ENCODE measurements at places on chromosomes 12 and 14.

DNA sequence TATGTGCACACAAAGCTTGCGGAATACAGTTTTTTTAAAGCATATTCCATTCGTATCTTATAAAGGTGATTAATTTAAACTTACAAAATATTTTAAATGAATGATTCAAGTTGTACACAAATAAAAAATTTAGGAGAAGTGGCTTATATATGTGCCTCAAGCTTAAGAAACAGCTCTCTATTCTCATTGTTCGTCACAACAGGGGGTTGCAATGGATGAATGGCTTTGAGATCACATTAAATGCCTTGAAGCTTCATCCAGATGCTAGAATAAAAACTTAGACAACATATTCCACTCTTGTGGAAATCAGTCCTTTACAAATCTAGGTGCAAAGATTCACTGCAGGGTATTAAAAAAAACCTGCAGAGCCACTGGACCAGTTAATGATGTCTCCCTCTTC is 303.9 kb upstream of the LRFN5 start:
- DNase-seq = no peak

GRCh38 chr12:50394469-50395029 is 1.9 kb downstream of the FAM186A start:
- no peak for DNase-seq

DNA sequence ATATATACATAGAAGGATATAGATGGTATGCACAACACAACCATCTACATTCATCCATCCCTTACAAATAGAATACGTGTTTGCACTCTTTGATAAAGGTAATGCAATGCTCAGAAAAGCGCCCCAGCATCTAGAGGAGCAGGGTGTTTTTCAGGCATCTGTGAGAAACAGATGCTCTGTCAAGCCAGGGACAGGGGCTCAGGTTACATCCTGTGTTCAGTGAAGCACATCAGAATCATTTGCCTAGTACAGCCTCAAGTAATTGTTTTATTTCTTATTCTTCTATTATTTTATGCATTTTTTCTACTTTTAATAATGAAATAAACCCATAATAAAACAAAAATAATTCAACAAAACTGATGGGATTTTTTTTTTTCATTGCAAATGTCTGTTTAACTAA is 50.5 kb upstream of the HIF1A start:
- no peak for DNase-seq

DNA sequence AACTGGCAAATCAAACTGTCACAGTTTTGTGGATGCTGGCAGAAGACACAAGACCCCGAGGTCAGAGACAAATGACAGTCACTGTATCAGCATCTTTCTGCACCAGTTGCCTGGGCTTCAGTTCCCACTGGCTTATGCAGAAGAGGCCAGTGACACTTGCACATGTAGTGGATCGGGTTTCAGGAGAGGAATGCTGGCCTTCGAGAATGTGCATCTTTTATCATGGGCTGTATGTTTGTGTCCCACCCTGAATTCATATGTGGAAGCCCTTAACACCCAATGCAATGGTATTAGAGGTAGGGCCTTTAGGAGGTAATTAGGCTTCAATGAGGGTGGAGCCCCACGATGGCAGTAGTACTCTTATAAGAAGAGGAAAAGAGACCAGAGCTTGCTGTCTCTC is 150.9 kb downstream of the SLC15A4 start:
- no peak for DNase-seq

- no peak for DNase-seq
Measured at GRCh38 chr14:91957876-91958313, 10.4 kb upstream of the FBLN5 start.

DNA sequence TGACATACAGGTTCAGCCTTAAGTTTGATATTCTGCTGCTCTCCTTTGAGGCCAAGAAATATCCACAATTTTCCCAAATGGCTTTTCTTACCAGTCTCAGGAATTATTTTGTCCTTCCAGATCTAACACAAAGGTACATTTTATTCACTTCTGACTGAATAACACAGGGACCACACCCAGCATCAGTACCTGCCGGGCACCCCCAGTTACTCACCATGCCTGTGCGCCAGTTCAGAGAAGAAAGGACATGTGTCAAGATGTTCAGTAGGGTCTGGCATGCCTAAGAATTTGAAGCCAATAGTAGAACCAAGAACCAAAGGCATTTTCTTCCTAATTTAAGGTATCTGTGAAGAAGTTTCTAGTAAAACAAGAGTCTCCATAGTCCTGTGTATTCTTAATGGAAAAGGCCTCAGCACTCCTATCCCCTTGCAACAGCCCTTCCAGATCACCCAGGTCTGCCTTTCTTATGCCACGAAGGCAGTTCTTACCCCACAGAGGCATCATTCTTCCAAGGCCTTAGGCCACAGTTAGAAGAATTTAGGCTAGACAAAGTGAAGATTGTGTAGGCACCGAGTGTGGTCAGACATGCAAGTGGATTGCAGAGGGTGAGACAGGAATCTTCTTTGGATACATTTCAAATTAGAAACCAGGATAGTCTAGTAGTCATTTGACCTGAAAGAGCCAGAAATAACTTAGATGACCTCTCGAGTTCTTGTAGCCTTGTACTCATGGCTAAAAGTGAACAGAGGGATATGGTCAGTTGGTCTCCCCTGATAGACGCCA is 140.1 kb upstream of the HIF1A start:
- no peak for DNase-seq

- no peak for DNase-seq
Measured at GRCh38 chr14:63573581-63573980, 30.4 kb upstream of the PPP2R5E start.

DNA sequence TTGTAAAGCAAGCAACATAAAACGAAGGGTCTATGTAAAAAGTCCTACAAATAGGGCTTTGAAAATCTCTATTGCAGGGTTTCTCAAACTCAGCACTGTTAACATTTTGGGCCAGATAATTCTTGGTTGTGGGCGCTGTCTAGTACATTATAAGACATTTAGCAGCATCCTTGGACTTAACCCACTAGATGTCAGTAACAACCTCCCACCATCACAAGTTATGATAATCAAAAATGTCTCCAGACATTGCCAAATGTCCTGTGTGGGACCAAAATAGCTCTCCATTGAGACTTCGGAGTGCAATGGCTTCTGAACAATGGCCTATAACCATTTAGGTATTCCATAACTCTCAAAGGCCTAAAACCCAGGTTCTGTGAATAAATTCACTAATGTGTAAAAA is 22.9 kb upstream of the DHRS7 start:
- DNase-seq = no peak

DNA sequence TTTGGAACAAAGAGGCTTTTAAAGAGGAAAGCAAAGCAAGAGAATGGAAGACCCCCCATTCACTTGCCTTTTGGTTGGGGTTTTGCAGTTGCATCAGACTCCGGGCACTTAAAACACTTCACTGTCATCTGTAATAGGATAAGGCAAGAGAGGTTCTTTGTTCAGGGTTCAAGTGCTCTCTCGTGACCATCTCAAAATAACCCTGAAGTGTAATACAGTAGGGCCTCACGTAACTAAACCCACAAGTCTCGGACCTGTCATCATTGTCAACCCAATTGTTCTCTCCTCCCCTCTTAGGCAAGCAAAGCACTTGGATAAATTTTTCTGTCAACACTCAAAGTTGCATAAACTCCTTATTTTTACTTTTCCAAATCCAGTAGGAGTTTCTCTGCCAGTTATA is 26.9 kb upstream of the MYBPC1 start:
- no peak for DNase-seq

GRCh38 chr12:15196678-15197505 is 24.3 kb downstream of the RERG start:
- DNase-seq = no peak

DNA sequence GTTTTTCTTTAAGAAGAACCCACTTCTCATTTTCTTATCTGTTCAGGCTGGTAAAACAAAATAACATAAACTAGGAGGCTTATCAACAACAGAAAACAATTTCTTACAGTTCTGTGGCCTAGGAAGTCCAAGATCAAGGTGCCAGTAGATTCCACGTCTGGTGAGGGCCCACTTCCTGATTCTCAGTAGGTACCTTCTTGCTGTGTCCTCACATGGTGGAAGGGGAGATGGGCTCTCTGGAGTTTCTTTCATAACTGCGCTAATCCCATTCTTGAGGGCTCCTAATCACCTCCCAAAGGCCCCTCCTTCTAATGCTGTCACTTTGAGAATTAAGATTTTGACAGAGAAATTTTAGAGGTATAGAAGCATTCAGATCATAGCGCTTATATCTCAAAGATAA is 33.4 kb downstream of the TXNRD1 start:
- no peak for DNase-seq

GRCh38 chr12:100959481-100959880 is 164.9 kb downstream of the ANO4 start:
- no peak for DNase-seq

GRCh38 chr12:11687528-11687927 is 38.1 kb downstream of the ETV6 start:
- no peak for DNase-seq

GRCh38 chr12:129067491-129067890 is 214.2 kb downstream of the GLT1D1 start:
- DNase-seq = no peak

DNA sequence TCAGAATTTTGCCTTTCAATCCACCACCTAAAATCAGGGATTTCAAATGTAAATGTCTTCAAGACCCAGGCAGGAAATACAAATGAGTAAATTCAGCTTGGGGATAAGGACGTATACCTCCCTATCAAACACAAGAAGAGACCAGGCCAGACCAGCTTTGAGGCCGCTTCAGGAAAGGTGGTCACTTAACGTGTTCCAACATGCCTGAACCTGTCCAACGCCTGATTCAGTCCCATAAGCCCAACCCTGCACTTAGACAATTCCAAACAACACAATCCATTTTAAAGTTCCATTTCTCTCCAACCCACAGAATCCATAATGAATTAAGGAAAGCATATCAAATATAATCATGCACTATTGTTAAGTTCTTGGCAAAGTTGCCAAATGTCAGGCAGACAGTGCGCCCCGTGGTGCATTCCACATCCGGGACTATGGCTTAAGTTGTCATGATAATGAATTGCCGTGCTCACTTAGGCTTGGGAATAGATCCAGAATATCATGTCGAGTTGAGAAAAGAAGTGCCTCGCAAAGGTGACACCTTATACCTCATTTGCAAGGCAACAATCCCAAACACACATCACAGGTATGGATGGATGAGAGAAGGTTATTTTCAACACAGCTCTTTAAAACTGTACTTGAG is 35.5 kb downstream of the CCDC60 start:
- DNase-seq = no peak

- DNase-seq = no peak
Measured at GRCh38 chr12:14934511-14934910, 3.8 kb downstream of the ERP27 start.

DNA sequence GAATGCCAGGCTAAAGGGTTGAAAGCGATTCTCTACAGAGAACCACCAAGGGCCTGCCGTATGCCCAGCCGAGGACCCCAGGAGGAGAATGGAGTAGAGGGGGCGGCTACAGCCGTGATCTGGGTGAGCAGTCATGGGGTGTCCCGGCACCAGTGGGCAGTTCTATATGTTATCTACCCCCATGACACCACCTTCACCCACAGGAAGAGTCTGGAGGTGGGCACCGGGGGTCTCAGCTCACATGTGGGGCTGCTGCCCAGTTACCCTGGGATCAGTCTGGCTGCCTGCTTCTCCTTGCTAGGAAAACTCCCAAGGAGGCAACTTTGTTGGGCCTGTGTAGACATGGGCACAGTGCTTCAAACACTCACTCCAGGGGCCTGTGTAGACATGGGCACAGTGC is 99.4 kb downstream of the LGMN start:
- DNase-seq = no peak

DNA sequence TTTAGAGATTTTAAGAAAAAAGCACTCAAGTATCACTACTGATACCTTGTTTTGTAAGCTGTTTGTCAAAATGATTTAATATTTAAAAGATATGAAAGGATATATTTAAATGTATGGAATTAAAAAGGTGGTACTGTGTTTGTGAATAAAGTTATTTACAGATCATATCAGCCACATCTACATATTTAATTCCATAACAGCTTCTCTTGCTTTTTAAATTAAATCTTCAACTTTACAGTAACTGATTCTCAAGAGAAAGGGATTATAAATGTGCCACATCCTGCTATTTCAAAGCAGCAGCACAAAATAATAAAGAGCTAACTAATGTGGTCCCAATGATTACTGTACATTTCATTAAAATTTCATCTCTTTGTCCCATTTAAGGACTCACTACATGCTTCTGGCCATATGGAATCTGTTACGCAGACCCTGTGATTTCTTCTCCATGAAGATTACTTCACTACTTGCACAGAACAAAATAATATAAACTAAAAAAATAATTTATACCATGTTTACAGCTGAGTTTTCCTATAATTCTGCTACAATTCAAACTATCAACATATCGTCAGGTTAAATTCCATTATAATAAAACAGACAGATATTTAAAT is 117.8 kb downstream of the MED13L start:
- no peak for DNase-seq

GRCh38 chr12:131074221-131075083 is 120.7 kb downstream of the ADGRD1 start:
- DNase-seq = no peak

- DNase-seq = no peak
Measured at GRCh38 chr12:113888435-113888834, 77.7 kb downstream of the RBM19 start.

DNA sequence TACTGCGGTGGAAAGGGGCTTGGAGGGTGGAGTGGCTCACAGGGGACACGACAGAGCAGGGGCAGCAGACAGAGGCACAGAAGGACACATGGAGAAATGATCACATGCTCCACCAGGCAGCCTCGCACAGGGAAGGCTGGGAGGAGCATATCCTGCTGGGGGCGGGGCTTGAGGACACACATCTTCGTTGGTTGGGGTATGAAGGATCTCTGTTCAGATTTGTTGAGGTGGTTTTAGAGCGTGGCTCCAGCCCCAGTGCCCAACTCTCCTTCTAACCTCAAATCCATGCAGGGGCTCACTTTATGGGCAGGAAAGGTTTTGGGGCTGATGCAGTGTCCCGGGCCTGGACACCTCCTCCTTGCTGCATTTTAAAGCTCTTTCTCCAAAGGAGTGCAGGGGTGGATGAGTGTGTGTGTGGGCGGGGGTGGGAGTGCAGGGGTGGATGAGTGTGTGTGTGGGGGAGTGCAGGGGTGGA is 733 bp upstream of the P3H3 start:
- DNase-seq = peak; percentile 40

- DNase-seq = no peak
Measured at GRCh38 chr14:72599579-72600470, 294.1 kb downstream of the DPF3 start.

DNA sequence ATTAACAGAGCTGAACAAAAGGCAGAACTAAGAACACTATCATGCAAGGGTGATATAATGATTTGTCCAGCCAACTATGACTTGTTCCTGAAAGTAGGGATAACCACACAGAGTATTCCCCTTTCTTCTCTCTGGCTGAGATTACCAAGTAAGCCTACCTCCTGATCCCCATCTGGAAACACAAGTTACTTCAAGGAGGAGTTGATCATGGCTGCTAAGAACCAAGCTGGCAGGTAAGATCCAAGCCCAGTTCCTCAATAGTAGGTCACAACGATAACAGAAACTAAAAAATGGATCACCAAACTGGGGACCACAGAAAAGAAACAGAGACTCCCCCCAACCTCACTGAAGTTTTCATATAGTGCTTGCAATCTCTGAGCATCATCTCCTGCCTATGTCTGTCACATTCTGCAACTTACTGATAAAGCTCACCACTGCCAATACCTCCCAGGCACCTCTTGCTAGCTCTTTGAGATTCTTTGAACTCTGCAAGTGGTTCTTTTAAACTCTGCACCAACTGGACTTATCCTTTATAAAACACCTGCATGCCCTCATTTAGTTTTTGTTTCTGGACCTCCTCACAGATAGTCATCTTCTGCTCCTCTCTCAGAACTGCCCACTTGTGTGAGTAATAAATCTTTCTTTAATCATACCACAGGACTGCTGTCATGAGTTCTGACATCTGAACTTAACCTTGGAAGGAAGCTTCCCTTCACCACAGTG is 76.6 kb downstream of the LRP6 start:
- no peak for DNase-seq

GRCh38 chr12:40942326-40942725 is 245.8 kb upstream of the PDZRN4 start:
- no peak for DNase-seq
